ENCODE measurements at places on chromosomes 12 and 14.

DNA sequence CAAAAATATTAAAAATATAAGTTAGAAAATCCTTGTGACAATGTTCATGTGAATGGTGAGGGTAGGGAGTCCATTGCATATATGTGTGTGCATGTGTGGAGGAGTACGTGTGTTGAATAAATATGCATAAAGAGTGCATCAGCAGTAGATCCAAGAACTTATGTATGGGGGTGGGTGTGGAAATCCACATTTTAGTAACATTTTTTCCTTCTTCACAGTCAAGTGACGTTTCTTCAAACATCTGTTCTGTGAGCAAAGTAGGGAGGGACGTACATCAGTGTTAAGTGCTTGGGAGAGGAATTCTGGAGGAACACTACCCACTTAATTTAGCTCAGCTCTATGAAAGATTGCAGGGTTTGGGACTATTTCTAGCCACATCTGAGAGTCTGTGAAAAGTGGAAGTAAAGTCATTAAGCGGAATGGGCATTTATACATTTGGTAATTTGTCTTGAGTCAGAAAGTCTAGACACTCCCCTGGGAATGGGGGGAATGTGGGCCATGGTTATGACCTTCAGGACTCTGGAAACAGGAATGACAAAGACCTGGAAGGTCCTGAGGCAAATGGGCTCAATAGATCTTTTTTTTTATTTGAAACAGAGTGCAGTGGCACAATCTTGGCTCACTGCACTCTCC lies 156.4 kb upstream of the PLXNC1 start:
- DNase-seq, result no peak

- DNase-seq, result no peak
These were observed 589 bp upstream of the HVCN1 start for GRCh38 chr12:110689281-110690126.

DNA sequence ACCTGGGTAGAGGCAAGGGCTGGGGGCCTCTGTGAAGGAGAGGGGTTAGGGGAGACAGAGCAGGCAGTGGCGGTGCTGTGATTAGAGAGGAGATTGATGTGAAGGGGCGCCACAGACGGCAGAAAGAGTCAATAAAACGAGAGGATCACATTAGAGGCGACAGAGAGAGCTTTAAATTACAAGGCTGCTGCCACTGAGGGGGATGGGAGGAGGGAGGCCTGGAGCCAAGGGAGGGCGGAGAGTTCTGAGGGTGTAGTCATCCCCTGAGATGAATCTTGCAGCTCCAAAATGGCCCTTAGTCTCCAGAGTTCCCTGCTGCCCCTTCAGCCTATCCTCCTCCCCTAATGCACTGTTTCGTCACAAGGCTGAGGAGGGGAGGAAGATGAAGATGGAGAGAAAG lies 12.8 kb downstream of the ZFHX2 start:
- peak; percentile 16 for DNase-seq

GRCh38 chr12:121765573-121765972 lies 27.9 kb downstream of the RHOF start:
- no peak for DNase-seq

DNA sequence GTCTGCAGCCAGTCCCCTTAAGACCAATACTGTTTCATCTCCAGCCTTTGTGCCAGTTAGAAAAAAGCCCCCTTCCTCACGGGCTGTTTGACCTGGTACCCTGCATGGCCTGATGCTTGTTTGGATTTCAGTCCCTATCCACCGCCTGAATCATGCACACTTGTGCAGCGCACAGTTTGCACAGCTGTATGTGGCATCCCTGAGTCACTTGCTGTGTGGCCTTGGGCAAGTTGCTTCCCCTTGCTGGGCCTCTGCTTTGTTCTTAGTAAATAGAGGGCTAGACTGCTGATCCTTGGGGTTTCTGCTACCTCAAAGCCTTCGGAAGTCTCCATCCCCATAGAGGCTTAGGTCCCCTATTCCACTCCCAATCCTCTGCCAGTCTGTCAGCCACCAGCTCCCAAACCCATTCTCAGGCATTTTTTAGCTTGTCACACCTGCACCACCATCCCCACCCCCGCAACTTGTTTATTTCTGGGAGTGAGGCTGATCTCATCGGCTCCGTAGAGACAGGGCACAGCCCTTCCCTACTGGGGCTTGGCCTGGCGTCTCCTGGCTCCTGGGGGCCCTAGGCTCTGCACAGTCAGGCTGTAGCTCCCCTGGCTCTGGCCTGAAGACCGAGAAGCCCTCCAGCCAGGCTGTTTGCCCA lies 8.8 kb downstream of the KRT80 start:
- DNase-seq, result no peak
